ENCODE measurements at places on chromosomes 1 and 21. TPM values are rescaled to one million over a fixed set of nuclear protein-coding genes. Genes with fewer than 3 reads are reported as not detected.

GRCh38 chr1:15691434-15692032, 7.4 kb downstream of the PLEKHM2 start:
- no peak for DNase-seq

- DNase-seq: peak; percentile 26
Measured at GRCh38 chr1:39490596-39491145, 765 bp upstream of the BMP8A start.

DNA sequence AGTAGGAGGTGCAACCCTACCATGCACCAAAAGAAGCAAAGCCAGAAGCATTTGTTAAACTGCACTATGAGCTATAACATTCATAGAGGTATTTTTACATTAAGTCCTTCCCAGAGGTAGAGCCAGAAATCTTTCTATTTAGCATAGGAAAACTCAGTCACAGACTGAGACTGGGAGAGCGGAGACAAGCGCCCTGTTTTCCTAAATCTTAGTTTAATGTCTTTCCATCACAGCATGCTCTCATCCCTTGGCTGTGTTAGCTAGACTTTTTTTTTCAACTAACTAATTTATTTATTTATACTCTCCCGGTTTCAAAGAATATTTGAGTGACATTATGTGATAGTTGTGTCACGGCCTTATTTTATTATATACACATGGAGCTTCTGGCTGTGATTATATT, 304.1 kb downstream of the LMX1A start:
- DNase-seq: no peak

- DNase-seq: peak; percentile 44
Measured at GRCh38 chr21:38807986-38808385, 2.3 kb downstream of the ETS2 start.

- DNase-seq: no peak
Measured at GRCh38 chr1:223129229-223129901, 13.7 kb downstream of the TLR5 start.

DNA sequence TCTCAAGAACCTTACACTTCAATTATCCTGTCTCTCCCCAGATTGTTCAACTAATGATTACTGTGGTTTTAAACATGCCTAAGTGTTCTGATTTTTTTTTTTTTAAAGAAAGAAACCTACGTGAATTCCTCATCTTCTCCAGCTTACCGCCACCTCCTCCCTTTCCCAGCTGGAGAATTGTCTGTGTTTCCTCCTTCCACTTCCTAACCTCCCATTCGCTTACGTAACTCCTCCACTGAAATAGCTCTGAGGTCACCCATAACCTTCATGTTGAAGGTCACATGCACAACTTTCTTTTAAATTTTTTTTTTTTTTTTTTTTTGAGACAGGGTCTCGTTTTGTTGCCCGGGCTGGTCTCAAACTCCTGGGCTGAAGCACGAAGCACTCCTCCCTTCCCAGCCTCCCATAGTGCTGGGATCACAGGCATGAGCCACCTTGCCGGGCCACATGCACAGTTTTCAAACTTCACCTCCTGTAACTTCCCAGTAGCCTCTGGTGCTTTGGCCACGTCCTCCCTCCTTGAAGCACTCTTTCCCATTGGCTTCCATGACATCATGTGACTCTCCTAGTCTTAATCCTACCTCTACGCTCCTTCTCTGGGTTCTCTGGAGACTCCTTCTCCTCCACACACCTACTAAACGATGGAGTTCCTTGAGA, 9.8 kb upstream of the CAPZB start:
- DNase-seq: no peak

DNA sequence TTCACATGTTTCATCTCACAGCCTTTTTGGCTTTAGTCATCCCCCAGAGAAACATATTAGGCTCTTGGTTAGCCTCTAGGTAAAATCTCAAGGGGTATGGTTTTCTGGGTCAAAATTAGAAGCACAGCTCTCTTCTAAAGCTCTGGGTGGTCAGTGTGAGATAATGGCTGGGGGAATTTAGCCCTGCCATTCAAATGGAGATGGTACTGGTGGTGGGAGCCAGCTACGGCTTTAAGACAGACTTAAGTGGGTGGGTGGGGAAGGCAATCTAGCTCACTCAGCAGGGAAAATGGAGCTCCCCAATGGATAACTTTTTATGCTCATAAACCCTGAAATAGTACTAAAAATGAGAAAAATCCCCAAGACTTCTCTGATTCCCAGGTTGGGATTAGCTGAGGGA, 5.7 kb downstream of the TEX38 start:
- no peak for DNase-seq

DNA sequence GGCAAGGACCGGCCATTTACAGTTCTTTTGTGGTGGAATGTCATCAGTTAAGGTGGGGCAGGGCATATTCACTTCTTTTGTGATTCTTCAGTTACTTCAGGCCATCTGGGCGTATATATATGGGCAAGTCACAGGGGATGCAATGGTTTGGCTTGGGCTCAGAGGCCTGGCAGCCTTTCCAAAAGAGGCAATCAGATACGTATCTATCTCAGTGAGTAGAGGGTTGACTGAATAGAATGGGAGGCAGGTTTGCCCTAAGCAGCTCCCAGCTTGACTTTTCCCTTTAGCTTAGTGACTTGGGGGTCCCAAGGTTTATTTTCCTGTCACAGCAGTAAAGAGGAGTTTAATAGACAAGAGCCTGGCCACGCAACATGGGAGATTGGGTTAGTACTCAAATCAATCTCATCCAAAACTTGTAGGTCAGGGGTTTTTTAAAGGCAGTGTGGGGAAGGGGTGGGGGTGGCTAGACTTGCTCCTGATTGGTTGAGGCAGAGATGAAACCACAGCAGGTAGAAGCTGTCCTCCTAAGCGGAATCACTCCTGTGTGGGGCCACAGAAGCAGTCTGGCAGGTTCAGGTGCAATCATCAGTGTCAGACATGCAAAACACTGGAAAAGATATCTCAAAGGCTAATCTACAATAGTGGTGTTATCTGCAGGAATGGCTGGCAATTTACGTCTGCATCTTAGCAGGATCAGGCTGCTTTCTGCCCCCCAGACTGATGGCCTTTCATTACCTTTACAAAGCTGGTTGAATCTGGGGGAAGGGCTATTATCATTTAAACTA, 112.9 kb downstream of the TLR5 start:
- DNase-seq: no peak

DNA sequence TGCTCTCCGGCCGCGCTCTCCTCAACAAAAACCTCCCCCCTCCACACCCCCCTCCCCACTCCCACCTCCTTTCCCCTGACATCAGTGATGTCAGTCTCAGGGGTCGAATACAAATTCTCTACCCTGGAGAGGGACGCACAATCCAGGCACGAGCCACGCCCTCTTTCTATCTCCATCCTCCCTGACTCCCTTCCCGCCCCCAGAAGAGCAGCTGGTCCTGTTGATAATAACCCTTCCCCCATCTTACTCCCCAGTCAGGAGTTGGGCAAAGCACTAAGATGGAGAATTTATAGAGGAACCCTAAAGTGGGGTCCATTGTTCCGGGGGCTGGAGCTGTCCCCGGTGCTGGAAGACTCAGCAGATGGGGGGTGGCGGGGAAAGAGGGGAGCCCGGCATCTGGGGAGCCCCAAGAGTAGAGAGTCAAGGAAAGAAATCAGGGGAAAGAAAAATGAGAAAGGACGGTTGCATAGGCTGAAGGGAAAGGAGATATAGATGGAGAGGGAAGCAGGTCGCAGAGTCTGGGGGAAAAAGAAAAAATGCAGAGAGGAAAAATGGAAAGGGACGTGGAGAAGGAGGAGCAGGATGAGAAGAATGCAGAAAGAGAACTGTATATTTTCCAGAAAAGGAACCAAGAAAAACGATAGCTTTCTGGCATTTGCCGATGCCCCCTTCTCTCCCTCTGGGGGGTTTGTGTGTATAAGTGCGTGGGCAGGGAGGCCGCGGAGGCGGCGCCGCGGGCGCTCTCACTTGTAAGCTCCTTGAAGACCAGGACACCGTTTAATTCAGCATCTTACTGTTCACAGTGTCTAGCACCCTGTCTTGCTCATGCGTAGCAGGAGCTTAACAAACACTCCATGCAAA, at the start of gene CELF3:
TSS of gene CELF3 (minus strand) at position 33 of the 861 bp plus-strand sequence. CDS start 783 bp downstream, outside the sequence.
- DNase-seq: no peak

GRCh38 chr1:42876009-42876408, 29.6 kb downstream of the ZNF691 start:
- DNase-seq: no peak

GRCh38 chr21:21003701-21004100, 5.5 kb downstream of the NCAM2 start:
- DNase-seq: peak; percentile 31

DNA sequence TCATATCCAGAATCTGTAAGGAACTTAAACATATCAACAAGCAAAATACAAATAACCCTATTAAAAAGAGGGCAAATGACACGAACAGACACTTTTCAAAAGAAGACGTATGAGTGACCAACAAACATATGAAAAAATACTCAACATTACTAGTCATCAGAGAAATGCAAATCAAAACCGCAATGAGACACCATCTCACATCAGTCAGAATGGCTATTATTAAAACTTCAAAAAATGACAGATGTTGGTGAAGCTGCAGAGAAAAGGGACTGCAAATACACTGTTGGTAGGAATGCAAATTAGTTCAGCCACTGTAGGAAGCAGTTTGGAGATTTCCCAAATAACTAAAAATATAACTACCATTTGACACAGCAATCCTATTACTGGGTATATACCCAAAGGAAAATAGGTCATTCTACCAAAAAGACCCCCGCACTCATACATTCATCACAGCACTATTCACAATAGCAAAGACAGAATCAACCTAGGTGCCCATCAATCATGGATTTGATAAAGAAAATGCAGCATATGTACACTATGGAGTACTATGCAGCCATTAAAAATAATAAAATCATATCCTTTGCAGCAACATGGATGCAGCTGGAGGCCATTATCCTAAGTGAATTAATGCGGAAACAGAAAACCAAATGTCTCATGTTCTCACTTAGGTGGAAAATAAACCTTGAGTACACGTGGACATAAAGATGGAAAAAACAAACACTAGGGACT, 230.1 kb upstream of the RAB4A start:
- DNase-seq: no peak

DNA sequence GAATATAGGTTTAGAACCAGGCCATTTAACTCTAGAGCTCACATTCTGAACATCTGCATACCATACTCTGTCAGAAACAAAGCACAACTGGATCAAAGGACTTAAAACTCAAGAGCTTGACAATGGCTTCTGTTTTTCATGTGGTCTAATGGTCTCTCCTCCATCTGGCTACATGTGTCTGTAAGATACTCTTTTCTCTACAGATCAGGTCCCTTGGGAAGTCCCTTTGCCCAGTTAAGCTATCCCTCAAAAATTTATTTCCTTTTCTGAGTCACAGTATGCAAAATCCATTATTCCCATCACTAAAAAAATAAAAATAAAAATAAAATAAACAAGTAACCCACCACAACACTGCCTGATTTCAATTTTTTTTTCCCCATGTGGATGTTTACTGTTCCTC, 357.0 kb upstream of the PRMT6 start:
- DNase-seq: no peak

GRCh38 chr21:25640202-25640942, 1.3 kb downstream of the JAM2 start:
- no peak for DNase-seq

DNA sequence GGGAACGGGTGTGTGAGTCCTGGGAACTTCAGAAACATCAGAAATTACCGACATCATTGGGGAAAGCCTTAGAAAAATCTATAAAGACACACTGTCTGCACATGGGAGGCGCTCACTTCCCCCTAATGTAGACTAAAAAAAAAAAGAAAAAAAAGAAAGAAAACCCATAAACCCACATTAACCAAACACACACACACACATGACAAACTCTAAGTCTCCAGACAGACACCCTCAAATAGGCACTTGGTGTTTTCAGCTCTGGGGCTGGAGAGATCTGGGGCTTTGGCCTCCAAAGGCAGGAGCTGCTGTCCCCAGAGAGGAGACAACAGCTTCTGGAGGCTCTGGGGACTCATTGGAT, 13.2 kb upstream of the SDHB start:
- DNase-seq: no peak

GRCh38 chr1:2529784-2530512, at the start of gene HES5:
HES5 (minus strand) TSS chr1:2530263; CDS start chr1:2530164, 99 bp downstream.
- no peak for DNase-seq

DNA sequence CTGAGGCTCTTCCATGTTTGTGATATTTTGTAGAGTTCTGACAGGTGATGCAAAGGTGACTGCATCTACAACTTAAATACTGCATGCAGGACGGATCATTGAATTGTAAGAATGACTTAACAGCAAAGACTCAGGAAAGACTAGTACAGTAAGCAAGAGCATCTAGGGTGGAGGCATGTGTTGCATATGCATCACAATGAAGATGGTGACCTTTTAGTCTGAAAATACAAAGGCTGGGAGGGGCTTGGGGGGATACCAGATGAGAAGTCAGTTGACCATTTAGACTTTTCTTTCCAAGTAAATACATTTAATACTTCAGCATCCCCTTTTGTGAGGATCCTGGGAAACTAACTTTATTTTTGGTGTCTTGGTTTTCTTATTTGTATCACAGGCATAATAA, 145.5 kb downstream of the NUF2 start:
- no peak for DNase-seq

DNA sequence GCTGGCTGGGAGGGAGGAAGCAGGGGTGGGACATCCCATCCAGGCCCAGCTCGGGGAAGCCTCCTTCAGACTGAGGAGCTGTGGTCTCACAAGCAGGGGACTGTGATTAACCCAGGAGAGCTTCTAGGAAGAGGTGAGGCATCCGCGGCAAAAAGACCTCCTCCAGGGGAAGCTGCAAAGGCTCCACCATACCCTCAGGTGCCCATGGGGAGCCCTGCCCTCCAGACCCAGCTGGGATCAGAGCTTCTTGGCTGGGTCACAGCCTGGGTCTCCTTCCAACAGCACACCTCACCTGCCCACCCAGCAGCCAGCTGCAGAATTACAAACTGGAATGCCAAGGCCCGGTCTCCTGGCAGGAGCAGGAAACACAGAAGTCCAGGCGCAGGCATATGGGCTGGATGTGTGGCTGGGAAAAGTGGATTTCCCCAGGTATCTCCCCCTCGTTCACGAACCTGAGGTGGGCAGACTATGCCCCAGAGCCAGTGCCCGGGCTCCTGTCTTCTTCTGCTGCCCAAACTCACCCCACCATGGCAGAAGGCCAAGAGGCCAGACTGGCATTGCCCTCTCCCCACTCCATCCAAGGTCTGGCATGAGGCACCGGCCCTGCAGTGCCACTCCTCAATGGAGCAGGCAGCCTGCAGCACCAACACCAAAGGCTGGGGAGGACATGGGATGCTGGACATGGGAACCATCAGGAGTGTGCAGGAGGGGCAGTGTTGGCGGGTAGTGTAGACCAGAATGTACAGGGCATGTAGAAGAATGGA, 15.4 kb upstream of the ARF1 start:
- no peak for DNase-seq

- DNase-seq: no peak
Measured at GRCh38 chr1:165680303-165680702, 18.1 kb downstream of the ALDH9A1 start.

The OR2G6 gene
- not detected for total RNA-seq

The KAZN gene
- total RNA-seq: 1.1 TPM

The TSSK3 gene
- total RNA-seq: 1.8 TPM

The ANKRD65 gene
- 0.44 TPM for total RNA-seq

The CFHR1 gene
- not detected for total RNA-seq

The LCE1A gene
- total RNA-seq: not detected

The ADIPOR1 gene
- 105 TPM for total RNA-seq

All from HT-29 (cell line).